ENCODE measurements at places on chromosomes 16 and 17.

- DNase-seq, result peak; percentile 28
Observed at GRCh38 chr17:1286379-1287106, 7.1 kb downstream of the TRARG1 start.

- DNase-seq, result no peak
Observed at GRCh38 chr17:74561586-74561985, 5.7 kb downstream of the CD300H start.

DNA sequence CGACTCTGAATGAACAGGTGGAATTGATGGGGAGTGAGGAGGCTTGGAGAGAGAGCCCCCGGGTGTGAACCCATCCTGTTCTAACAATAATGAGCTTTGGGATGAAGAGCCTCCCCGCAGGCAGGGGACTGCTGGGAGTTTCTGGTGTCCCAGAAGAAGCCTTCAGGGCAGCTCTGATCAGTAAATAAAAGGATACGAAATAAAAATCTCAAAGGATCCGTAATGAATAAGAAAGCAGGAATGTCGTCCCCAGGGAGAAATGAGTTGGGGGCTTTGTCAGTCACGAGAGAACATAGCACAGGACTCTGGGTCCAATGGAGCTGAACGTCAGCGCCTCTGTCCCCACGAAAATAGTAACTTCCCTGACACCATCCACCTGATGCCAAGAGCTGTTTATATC, 113.4 kb downstream of the PITPNC1 start:
- no peak for DNase-seq

DNA sequence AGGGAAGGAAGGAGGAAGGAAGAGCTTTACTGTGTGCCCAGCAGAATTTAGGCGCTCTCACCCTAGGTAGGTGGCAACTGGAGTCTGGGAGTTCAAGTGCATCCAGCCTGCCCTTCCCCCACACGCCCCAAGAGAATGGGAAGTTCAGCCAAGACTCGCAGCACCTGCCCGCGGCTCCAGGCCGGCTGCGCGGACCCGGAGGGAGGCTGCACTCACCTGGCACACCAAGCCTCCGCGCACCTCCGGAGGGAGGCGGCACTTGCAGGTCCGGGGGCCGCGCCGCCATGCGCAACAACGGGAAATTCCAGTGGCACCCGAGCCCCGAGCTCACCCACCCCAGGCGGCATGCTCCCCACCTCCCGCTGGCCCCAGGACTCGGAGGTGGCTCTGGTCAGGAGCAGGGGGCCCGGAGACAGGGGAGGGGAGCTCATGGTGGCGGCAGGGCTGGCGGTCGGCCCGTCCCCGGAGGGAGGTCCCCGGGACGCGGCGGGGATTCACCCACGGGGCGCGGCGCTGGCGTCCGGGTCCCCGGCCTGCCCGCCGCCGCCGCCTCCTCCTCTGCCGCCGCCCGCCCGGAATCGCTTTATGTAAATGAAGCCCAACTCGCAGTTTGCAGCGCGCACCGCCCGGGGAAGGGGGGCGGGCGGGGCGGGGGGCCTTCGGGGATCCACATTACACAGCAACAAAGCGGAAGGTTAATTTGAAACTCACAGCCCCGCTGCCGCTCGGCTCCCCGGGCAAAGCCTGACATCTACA, at the start of gene ZFHX3:
Gene ZFHX3, minus strand, starts transcription at position 593 of the 756 bp plus-strand sequence. CDS start 87,983 bp downstream, outside the sequence.
- peak; percentile 78 for DNase-seq

DNA sequence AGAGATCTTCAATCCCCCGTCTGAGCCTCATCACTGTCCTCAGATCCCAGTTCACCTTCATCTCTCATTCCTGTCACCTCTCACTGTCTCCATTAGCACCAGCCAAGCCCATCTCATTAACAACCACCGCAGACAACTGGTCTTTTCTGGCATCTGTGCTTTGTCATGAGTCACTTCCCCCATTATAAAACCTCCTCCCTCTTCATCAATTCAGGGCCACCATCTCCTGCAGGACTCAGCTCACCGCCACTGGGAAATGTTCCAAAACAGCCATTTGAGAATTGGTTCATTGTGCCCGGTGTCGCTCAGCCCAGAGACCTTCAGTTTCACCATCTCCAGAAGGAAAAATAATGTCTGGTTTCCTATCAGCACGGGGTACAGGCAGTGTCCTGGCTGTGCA, 56.9 kb upstream of the TEKT3 start:
- DNase-seq, result peak; percentile 76

- no peak for DNase-seq
Observed at GRCh38 chr17:21140911-21141310, 14.1 kb downstream of the DHRS7B start.

DNA sequence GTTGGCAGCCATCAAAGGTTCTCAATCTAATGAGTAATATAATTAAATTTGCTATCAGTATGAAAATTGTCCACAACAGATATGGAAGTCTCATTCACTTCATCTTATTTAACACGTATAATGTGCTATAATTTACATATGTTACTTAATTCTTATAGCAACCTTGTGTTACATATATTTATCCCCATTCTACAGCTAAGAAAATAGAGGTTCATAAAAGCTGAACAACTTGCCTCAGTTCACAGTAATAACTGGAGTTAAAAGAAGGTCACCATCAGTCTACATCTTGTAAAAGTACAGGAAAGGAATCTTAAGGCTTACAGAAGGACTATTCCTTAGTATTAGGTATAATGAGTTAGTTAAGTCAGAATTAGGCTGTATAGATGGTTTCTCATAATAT, 27.9 kb downstream of the STXBP4 start:
- no peak for DNase-seq

DNA sequence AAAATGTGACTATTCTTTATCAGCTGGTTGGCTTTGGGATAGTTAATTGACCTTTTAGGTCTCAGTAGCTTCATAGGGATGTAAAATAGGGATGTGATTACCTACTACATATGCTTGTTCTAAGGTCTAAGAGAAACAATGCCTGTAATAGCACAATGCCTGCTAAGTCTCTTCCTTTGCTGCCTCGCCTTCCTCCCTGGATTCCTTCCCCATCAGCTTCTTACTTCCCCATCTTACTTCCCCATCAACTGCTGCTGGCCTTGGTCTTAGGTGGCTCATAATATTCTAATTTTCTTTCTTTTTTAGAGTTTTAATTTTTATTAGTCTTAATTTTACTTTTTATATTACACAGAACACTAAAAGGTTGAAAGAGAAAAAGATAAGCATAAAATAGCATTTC, 59.2 kb upstream of the GOT2 start:
- no peak for DNase-seq

DNA sequence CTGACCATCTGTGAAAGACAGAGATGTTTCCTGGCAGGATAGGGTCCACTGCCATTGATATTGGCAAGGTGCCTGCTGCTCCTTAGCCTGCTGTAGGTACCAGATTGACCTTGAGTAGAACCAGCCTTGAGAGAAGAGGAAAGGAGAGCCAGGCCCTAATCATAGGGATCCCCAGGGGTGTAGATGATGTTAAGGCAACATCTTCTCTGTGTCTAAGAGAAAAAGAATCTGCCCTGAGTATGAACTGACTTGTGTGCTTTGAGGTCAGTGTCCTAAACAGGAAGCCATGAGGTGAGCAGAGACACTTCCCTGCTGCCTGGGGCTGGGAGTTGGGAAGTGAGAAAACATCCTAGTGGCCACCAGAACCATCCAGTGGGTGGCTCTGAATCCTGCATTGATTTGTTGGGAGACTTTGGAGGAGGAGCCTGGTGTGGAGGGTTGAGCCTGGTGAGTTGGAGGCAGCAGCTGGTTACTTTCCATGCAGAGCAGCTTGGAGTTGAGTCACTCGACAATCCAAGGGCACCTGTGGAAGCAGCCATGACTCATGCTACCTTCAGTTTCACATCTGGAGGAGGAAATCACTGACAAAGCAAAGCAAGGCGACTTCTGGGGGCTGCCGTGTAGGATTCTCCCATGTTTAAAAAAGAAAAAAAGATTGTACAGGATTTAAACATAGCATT, 47.8 kb downstream of the BMERB1 start:
- DNase-seq, result no peak

- DNase-seq, result peak; percentile 46
Observed at GRCh38 chr17:79658811-79659207, 48.0 kb upstream of the RBFOX3 start.

DNA sequence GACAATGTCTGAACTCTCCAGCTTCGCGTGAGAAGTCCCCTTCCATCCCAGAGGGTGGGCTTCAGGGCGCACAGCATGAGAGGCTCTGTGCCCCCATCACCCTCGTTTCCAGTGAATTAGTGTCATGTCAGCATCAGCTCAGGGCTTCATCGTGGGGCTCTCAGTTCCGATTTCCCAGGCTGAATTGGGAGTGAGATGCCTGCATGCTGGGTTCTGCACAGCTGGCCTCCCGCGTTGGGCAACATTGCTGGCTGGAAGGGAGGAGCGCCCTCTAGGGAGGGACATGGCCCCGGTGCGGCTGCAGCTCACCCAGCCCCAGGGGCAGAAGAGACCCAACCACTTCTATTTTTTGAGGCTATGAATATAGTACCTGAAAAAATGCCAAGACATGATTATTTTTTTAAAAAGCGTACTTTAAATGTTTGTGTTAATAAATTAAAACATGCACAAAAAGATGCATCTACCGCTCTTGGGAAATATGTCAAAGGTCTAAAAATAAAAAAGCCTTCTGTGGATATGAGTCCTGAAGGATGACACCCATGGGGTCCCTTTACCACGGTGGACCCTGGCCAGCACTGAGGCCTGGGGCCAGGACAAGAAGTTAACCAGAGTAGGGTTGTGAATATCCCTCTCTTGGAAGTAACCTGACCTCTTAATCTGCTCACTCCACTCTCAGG, 10.5 kb upstream of the ITGAD start:
- peak; percentile 82 for DNase-seq

DNA sequence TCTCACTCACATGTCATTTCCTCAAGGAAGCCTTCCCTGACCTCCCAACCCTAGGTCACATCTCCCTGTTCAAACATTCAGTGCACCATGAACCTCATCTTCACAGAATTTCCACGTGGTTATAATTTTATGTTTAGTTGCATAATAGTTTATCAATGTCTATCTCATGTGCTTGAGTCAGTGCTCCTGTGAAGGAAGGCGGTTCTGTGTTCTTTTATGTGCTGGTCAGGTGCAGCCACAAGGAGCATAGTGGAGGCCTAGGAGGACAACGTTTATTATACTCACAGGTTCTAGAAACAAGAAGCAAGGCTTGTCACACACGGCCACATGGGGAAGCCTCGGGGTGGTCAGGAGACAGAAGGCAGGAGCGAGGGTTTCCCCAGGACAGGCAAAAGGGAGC, 34.5 kb upstream of the SCNN1B start:
- DNase-seq, result no peak

DNA sequence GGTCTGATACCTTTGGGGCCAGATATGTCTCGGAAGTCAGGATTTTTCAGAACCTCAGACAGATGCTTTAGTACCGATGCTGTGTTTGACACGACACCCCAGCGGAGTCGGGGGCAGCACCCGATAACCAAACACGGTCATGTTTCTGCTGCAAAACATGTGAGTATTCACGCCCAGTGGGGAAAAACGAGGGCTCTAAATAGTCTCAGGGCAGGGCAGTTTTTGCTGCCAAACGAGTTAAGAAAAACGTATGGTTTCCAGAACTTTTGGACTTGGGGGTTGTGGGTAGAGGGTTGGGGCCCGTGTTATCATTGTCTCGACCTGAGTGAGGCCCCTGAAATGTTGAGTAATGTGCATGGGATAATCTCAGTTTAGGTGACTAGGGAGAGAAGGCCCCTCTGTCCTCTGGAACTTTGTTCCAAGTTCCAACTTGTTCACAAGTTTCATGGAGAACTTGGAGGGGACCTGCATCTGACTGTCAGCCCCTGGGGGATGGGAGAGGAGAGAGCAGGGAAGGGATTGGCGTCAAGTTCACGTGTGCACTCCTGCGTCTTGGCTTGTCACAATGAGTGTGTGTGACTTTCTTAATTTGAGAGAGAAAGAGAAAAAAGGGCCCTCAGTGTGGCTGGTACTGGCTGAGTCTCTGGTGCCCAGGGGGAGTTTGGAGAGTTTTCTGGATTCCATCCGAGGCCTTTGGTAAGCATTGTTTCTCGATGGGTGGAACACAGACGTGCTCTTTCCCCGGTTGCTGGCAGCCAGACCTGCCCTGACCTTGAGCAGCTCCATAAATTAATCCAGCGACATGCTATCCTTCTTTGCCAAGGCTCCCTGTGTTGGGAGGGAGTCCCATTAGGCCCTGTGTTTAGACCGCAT, 83.9 kb upstream of the CIBAR2 start:
- DNase-seq, result no peak

GRCh38 chr16:22186517-22186916, 19.6 kb upstream of the EEF2K start:
- DNase-seq, result no peak

DNA sequence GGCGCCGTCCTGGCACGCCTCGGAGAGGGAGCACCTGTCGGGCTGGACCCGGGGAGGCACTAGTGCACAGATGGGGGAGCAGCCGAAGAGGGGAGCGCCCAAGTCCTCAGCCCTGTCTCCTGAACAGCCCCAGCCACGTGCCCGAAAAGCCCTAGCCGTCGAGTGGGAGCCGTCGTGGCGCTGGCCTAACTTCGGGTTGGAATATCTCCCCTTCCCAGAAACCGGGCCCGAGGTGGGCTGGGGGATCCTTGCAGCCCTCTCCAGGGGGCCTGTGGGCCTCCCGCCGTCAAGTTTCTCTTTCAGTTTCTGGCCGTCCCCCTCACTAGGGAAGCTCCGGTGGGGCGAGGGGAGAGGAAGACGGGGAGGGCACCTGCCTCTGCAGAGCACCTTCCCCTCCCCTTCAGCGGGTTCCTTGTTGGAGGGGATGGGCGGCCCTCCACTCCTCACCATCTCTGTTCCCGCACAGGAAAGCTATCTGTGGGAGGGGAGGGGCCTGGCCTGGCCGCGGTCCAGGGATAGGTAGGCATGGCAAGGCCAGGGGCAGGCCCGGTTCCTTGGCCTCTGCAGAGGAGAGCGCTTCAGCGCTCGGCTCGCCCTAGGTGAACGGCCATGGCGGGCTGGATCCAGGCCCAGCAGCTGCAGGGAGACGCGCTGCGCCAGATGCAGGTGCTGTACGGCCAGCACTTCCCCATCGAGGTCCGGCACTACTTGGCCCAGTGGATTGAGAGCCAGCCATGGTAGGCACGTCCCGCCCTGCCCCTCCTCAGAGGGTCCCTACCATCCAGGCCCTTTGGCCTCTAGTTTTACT, 709 bp downstream of the STAT5A start:
- DNase-seq, result peak; percentile 87

GRCh38 chr17:27326585-27326984, 32.7 kb downstream of the WSB1 start:
- DNase-seq, result no peak

GRCh38 chr16:15598648-15599190, 44.2 kb downstream of the MARF1 start:
- no peak for DNase-seq

GRCh38 chr17:29958947-29959657, 17.7 kb downstream of the EFCAB5 start:
- DNase-seq, result no peak

- DNase-seq, result peak; percentile 99
Observed at GRCh38 chr17:77571155-77571981, 387.1 kb upstream of the TNRC6C start.
